ENCODE measurements at places on chromosomes 5 and 9.

DNA sequence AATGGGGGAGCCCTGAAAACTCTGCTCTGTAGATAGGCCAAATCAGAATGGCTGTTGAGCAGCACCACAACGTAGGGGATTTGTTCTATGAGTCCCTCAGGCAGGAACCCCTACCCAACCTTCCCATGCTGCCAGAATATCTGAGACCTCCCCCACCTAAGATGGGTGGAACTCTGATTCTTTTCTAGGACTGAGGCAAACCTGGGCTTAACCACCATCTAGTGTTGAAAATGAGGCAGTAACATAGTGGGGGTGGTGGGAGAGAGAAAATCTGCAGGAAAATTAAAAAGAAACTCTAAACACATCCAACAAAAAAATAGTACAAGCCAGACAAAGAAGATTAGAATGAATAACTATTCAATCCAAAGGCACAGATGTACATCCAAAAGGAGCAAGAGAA is 228.4 kb downstream of the ATPSCKMT start:
- no peak for DNase-seq

DNA sequence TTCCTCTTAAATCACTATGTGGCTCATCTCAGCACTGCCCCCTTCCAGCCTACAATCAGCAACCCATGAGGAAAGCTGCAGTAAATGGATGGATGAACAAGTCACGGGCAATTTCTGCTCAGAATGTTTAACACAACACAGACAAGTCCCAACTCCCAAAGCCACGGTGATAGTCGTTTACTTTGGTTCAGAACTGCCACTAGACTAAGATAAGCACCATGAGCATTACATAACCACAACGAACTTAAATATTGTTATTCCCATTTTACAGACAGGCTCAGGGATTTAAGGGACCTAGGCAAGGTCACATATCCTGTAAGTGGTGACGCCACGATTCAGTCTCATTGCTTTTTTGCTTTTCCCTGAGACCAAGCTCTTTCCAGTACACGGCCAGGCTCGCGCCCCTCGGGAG is 2.0 kb upstream of the SMIM27 start:
- no peak for DNase-seq

- no peak for DNase-seq
These were observed 53.8 kb upstream of the NRARP start for GRCh38 chr9:137355761-137356365.

DNA sequence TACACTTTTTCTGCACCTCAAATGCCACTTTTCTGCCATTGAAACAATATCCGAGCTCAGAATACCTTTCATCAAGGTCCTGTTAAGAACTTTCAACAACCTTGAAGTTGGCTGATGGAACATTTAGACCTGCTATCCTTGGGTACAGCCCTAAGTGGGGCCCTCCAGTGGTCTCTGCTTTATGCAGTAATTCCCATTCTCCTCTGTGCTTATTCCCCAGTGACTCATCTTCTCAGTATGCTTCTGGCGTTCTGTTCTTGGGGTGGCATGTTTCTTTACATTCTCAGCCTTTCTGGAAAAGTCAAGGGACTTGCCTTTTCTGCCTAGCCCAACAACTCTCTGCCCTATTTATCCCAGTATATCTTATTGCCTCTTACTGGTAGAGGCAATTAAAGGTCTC is 7.1 kb downstream of the ANP32B start:
- no peak for DNase-seq

DNA sequence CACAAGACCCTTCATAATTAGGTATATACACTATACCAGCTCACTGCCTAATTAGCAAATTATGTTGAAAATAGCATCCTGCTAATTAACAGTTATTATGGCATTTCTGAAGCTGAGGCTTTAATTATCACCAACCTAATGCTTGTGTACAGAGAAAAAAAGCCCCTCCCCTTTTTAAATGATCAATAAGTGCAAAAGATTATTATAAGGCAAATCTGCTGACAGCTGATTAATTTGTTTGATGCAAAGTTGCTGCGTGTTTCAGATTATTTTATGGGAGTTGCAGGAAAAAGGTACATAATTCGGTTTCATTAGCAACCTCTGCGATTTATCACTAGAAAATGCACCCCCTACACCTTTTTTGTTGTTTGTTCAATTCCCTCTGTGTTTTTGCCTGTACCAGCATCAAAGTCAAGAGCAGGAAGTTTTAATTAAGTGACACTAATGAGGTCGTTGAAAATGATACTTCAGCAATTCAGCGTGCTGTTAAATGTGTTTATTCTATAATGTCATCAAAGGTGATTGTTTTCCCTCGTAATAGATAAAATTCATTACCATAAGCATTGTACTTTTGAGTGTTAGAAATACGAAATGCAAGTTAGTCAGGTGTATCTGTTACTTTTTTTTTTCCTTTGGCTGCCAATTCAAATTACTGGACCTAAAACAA is 170.0 kb downstream of the EBF1 start:
- no peak for DNase-seq

DNA sequence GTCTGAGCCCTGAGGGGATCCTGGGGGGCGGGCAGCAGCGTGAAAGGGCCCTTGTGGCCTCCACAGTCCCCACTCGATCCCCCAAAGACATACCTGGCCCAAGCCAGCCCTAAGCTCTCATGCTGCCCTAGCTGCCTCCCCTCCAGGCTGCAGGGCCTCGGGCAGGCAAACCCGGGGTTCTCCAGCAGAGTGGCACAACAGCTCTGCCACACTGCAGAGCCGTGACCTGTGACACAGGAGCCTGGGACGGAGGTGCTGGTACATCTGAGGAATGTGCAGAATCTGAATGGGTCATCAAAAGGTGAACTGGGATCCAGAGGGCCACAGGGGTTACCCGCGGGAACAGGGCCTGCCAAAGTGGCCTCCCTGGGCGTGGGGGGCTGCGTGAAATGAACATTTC is 163.2 kb downstream of the DAB2IP start:
- no peak for DNase-seq

- DNase-seq: no peak
These were observed 1.7 kb downstream of the ADRA1B start for GRCh38 chr5:159917994-159918393.

- no peak for DNase-seq
These were observed 46.3 kb downstream of the MAST4 start for GRCh38 chr5:66642538-66642937.

GRCh38 chr9:37732952-37733351 is 20.7 kb upstream of the TRMT10B start:
- no peak for DNase-seq

GRCh38 chr5:55421074-55421529 is 113.3 kb downstream of the MTREX start:
- DNase-seq: no peak

DNA sequence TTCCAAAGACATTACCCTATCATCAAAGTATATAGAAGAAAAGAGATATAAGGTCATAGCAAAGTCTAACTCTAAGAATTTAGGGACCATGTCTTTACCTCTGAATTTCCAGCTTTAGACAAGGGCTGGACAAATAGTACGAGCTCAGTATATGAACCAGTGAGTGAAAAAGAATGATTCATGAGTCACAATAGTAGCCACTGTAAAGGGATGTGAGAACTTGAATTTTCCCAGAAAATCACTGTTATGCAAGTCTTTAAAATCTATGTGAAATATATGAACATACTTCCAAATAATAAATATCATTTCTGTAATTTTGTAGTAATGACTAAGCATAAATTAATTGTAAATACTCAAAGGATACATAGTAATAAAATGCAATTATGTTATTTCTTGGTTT is 305.9 kb upstream of the PRR16 start:
- no peak for DNase-seq

- DNase-seq: no peak
These were observed 384.8 kb upstream of the MEF2C start for GRCh38 chr5:89267788-89268187.

GRCh38 chr9:82665324-82665723 is 397.6 kb downstream of the RASEF start:
- no peak for DNase-seq

- no peak for DNase-seq
These were observed 320.7 kb downstream of the ASTN2 start for GRCh38 chr9:117093891-117094844.

DNA sequence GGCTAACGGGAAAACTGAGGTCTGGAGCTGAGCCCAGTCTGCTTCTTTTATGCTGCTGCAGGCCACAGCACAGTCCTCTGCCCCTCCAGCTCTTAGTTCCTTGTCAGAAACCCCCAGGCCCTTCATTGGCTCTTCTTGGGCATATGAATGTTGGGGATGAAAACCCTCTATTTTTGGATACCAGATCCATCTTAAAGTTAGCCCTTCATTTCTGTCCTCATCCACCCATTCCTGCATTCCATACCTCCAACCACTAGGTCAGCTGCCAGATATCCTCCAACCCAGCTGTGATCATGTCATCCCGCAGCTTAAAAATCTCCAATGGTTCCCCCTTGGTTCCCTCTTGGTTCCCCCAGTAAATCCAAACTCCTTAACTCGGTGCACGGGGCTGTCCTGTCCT is 1.8 kb upstream of the SLC25A51 start:
- no peak for DNase-seq

Data from activated CD4-positive, CD25-positive, alpha-beta regulatory T cell (primary cell).